Midbrain (tissue), 1 donor: ENCODE measurements at places on chromosomes 1 and 21.

DNA sequence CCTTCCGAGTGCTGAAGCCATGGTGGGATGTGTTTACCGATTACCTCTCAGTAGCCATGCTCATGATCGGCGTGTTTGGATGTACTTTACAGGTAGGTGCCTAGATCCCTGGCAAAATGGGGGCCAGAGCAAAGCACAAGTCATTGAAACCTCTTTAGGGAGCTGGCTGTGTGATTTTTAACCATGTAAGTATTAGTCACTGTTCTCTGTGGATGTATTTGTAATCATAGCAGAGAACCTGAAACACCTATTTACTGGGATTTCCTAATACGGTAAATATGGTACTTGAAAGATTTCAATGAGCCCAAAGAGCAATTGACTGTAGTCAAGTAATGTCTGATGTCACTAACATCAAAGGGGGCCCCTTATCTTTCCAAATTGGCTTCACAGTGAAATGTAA is 53.6 kb downstream of the LRRC8C start:
- DNase-seq: no peak

DNA sequence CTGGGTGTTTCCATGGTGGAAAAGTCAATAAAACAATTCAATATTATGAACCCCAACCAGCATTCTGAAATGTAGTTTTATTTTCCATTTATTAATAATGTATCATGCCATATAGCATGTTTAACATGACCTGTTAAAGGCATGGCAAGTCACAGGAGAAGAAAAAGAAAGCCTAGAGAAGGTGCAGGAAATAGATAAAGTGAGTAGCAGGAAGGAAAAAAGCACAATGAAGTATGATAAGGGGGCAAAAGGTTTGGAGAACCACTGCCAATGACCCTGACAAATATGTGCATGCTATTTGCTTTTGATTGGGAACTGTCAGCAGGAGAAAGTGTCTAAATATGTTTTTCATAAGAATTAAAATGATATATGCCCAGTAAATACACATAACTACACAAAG is 85.6 kb downstream of the HMCN1 start:
- no peak for DNase-seq

GRCh38 chr1:236888126-236888525 is 93.0 kb downstream of the MTR start:
- DNase-seq: no peak

GRCh38 chr21:31945141-31945540 is 72.3 kb downstream of the HUNK start:
- no peak for DNase-seq

DNA sequence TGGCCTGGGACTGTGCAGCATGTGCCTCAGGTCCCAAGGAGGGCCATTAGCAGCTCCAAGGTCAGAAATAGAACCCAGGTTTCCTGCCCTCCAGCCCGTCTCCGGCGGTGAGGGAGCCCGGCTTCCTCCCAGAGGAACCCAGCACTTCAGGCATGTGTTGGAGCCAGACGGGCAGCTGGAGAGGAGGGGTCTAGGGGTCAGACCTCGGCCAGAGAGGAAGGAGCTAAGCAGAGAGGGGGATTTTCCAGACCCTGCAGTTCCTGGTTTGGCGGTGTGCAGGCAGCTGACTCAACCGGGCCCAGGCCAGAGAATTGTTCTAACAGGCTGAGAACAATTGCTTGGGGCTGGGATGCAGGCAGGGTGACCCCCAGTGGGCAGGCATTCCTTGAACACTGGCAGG is 37.1 kb downstream of the HSPG2 start:
- no peak for DNase-seq

DNA sequence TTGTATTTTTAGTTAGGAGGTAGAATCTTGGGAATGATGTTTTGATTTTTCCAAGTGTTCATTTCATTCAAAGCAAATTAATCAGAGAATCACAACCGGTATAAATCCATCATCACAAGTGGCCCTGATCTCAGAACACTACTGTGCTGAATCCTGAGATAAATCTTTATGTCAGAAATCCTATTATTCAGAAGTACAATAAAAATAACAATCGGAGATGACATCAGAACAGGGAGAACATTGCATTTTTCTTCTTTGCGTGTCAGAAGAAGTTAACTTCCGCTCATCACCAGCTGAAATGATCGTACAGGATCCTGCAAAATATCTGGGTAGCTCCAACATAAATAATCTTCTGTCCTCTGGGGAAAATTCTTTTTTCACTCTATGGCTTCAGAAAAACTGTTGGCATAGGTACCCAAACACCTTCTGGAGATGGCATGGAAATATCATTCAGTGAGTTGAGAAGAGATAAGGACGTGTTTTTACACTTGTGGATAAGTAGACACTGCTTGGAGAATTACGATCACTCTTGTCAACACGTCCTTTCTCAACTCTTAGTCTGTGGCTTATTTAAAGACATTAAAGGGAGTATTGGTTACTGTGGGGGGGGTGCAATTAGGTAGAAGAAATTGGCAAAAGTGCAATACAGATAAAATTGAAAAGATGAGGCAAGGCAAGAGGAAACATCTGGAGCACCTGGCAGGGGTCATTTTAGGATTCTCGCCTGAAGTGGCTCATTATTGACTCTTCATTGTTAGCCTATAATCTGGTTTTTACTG is 46.9 kb upstream of the SMYD2 start:
- no peak for DNase-seq

- no peak for DNase-seq
Measured at GRCh38 chr1:195946500-195946899, 661.7 kb downstream of the KCNT2 start.

- DNase-seq: no peak
Measured at GRCh38 chr1:226637147-226637935, 88.8 kb downstream of the STUM start.

GRCh38 chr1:12176298-12177118 is 9.7 kb downstream of the TNFRSF1B start:
- DNase-seq: no peak

GRCh38 chr1:113014508-113014907 is 58.5 kb upstream of the LRIG2 start:
- DNase-seq: no peak

DNA sequence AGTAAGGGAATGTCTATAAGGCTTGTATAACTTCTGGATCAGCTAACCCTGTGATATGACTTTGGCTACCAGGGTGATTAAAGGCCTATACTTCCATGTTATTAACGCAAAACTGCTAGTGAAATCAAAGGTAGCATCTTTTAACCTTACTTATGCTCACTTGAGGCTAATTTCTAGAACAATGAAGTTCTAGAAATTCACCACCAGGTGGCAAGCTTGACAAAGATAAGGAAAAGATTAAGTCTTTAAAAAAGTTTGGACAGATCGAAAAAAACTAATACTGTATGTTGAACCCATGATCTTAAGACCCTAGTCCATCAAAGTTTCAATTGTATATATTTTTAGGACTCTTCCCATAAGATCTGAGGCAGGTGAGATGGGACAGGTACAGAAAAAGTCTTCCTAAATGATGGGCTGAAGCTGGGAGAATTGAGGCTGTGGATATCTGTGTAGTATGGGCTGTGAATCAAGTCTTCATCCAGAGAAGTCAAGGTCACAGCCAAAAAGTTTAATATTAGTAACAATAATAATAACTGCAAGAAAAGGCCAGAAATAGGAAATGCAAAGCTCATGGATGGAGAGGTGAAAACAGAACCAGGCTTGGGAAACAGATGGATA is 18.8 kb downstream of the KYAT3 start:
- DNase-seq: peak; percentile 22

- DNase-seq: no peak
Measured at GRCh38 chr1:234704106-234704887, 94.3 kb upstream of the IRF2BP2 start.

- DNase-seq: no peak
Measured at GRCh38 chr1:117886101-117886795, 43.2 kb downstream of the GDAP2 start.

DNA sequence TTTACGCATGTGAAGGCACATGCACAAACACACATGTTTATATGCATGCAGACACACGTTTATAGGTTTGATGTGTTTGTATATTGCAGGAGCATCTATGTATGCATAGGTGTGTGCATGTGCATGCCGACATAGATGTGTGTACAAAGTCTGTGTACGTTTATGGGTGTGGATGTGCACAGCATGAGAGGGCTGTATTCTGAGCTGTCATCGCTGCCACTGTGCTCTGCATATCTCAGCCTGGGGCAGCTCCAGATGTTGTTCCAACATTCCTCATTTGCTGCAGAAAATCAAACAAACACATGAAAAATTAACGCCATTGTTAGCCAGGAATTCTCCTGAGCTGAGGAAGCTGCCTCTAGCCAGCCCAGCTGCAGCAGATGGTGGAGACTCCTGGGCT is 132.3 kb upstream of the CSF3R start:
- DNase-seq: no peak

DNA sequence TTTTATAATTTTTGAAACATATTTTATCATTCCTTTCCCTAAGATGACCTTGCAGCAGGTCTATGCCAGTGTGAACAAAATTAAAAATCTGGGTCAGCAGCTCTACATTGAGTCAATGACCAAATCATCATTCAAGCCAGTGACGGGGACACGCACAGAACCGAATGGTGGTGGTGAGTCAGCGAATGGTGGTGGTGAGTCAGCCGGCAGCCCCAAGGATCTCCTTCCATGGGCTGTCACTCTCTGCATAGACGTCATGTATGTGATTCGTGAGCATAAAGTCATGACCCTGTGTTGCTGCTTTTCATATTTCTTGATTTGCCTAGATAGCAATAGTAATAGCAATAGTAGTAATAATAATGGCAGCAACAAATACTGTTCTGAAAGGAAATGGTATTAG is 26.3 kb downstream of the PER3 start:
- no peak for DNase-seq

GRCh38 chr1:107572674-107573211 is 392.2 kb downstream of the VAV3 start:
- no peak for DNase-seq

DNA sequence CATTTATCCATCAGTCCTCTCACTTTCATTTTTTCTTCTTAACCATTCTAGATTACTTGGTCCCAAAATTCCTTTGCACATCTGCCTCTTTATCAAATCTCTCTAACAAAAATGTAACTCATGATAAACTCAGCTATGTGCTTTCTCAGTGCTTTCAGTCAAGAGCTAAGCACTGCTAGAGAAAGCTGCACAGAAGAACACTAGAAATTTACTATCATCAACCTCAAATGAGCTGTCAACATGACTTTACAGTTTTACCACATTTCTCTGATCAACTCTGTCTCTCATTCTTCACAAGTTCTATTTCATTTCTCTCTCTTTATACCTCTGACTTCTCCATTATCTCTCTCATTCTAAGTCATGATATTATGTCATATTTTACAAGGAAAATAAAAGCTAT is 54.2 kb upstream of the PRKACB start:
- no peak for DNase-seq

DNA sequence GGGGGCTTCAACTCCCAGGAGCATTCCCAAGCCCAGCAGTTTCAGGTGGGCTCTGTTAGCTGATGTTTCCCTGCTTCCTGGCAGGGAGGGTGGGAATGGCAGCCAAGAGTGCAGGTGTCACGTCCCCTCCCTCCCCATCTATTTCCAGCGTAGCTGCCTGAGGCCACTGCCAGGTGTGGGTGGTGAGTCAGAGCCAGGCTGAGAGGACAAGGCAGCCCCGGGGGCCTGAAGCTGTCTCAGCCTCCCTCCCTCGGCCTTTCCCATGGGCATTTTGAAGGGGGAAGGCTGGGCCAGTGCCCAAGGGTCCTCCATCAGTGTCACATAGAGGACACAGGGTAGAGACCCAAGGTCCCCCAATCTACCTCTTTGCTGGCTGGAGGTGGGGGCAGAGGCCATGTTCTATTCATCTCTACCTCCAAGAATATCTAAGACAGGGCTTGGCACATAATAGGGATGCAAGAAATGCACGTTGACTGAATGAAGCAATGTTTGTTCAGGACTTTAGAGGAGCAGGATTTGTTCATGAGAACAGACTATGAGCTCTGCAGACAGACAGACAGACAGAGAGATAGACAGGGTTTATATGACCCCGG is 34.4 kb upstream of the ID3 start:
- no peak for DNase-seq

DNA sequence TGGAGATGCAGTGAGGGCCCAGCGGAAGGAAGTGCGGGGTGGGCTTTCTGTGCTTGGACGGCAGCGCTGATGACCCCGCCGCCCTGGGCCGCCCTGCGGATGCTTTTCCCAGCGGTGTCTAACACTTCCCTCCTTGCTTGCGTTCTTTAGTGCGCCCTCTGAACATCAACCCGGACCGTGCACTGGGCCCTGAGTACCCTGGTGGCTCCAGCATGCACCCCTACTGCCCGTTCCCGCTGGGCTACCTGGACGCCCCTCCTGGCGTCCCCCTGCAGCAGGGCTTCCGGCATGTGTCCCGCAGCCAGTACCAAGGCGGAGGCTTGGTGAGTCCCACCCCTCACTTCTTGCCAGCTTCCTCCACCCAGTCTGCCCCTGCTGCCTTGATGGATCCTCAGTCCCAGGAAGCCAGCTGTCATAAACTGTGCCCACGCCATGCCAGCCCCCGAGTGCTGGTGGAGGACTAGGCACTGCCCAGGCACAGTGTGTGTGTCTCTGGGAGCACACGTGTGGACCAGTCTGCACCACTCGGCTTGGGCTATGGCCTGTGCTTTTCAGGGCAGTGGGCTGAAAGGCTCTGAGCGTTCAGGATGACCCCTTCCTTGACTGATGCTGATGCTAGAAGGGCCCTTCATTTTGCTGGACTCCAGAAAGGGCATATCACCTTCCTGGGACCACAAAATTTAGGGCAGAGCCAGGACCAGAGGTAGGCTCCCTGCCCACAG is 2.3 kb downstream of the DMRTB1 start:
- no peak for DNase-seq

DNA sequence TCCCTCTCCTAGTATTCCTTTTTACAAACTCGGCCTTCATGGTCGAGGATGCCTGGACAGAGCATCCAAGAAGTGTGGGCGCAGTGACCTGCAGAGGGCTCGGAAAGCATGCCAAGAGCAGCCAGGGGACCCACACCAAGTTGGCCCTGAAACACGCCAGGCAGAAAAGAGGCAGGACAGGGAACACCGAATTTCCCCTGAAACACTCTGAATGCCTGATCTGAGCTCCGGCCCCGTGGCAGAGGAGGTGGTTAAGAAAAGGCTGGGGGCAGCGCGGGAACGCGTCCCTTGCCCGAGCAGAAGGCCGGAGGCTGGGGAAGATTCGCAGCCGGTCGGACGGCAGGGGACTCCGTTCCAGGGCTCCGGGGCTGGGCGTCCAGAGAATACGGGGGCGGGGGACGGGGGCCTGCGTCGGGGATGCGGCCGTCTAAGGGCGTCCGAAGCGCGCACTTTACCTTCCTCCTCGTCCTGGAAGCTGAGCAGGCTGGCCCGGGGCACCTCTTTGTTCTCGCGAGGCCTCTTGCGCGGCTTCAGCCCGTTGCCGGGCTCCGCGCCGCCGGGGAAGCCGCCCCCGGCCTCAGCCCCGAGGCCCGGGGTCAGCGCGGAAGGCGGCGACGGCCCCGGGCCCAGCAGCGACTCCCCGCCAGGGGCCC is 558 bp downstream of the PAXBP1 start:
- peak; percentile 22 for DNase-seq
